Left lobe of liver (tissue), 2 donors: ENCODE measurements at places on chromosomes 16 and 17. TPM values are rescaled to one million over a fixed set of nuclear protein-coding genes. Genes with fewer than 3 reads are reported as not detected.

The MRPS7 gene
- 36.1 TPM for total RNA-seq

DNA sequence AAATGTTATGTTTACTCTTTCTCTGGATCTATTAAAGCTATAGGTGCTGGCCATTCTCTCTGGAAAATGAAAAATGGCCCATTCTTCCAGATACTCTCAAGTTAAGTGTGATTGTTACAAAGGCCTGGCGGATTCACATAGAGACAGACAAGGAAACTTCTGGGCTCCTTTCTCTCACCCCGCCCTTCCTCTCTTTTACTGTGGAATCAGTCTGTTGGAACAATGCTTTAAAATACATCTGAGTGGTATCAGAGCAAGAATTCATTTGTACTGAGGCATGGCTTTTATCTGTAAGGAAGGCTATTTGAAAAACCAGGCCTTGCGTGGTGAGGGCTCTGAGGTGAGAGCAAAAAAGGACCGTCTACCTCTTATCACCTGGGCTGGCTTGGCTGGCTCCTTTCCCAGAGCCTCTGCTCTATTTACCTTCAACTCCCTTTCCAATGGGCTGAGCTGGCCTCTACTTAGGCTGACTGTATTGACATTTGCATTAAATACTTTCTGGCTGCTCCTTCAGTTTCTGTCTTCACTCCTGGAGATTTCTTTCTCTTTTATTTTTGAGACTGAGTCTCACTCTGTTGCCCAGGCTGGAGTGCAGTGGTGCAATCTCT lies 274.0 kb downstream of the PHKB start:
- peak; percentile 48 for DNase-seq

DNA sequence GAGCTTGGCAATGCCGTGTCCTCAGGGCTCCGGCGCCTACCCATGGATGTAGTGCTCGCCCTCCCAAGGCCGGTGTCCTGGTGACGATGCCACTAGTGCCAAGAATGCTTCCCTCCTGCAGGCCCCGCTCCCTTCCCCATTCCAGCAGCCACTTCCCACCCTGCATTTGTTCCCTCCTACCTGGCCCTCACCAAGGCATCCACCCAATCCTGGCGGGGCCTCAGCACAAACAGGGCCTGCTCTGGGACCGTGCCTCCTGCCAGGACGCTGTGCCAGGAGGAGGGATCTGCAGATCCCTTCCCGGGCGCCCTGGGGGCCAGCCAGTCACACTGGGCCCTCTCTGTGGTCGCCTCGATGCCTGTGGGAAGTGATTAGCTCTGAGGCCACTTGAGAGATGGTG lies 25.1 kb downstream of the ABR start:
- DNase-seq, result no peak

DNA sequence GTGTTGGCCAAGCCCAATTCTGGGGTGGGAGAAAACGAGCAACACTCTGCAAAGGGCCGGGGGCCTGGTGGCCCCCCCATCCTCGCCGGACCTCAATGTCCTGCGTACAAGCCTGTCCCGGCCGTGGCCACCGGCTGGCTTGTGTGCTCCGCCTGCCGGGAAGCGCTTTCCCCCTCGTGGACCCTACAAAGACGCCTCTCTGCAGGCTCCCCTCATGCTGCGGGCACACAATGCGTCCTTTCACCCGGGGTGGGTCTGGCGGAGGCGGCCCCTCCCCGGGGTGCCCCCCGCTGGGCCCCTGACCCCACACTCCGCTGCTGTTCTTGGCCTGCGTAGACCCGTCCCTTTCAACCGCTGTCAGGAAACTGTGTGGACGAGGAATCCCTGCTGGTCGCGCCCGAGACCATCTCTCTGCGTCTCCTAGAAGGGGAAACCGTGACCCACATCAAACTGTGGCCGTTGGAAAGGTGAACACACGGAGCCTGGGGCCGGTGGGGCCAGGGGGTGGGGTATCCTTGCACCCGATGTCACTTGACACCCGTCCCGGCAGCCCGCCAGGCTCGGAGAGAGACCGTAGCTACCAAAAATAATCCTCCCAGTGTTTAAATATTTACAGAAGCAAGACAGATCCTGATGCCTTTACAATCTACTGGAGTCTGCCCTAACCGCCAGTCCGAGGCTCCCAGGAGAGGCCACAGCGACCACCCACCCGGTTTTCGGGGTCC lies 43.6 kb downstream of the TBC1D16 start:
- DNase-seq, result peak; percentile 77

GRCh38 chr17:36808180-36808661 lies 129.1 kb upstream of the LHX1 start:
- no peak for DNase-seq
